Activated B cell treated with CpG ODN at 0.5 μM for 24 hours (primary cell): ENCODE measurements at places on chromosomes 2 and 18.
A peak's percentile ranks its signal among the peaks of the same experiment; 100 is the strongest.

GRCh38 chr2:1990151-1990589 is 245.9 kb upstream of the PXDN start:
- no peak for DNase-seq

- DNase-seq: no peak
Observed at GRCh38 chr2:100012561-100012960, 129.8 kb downstream of the AFF3 start.

GRCh38 chr2:45874344-45874743 is 222.9 kb downstream of the PRKCE start:
- no peak for DNase-seq

DNA sequence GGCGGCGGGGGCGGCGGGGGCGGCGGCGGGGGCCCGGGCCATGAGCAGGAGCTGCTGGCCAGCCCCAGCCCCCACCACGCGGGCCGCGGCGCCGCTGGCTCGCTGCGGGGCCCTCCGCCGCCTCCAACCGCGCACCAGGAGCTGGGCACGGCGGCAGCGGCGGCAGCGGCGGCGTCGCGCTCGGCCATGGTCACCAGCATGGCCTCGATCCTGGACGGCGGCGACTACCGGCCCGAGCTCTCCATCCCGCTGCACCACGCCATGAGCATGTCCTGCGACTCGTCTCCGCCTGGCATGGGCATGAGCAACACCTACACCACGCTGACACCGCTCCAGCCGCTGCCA is 644 bp downstream of the ONECUT2 start:
- no peak for DNase-seq

DNA sequence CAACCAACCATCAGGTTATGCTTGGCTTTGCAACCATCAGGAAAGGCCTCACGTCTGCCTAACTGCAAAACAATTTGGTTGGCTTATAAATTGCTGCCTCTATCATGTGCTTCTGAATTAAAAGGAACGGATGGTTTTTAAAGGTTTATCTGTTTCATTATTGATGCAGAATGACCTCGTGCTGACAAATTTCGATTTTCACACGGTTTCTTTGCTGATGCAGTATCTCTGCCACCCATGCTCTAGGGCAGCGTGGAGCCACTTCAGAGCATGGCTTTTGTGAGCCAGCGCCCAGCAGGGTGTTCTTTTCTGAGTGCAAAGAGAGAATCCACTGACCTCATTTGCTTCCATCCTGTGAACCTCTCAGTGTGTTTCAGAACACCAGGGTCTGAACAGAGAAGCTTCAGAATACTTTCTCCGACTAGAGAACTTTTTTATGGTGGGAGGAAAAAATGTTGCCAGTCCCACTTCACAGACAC is 143.1 kb upstream of the L3MBTL4 start:
- no peak for DNase-seq

GRCh38 chr2:98468621-98469236 is 24.1 kb downstream of the INPP4A start:
- no peak for DNase-seq

DNA sequence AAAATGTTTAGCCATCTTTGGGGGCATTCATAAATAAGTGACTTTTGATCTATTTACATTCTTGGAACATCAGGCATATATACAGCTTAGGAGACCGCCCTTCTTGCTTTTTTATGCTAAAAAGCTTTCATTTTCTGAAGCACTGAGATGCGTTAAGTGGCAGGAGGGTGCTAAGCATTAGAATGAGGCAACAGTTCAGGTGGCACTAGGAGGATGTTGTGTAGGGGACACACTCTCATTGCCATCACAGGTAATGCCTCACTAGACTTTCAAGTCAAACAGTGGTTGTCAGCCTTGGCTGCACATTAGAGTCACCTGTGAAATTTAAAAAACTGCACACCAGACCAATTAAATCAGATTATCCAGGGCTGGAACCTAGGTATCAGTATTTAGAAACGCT is 39.1 kb downstream of the EHBP1 start:
- DNase-seq: no peak

DNA sequence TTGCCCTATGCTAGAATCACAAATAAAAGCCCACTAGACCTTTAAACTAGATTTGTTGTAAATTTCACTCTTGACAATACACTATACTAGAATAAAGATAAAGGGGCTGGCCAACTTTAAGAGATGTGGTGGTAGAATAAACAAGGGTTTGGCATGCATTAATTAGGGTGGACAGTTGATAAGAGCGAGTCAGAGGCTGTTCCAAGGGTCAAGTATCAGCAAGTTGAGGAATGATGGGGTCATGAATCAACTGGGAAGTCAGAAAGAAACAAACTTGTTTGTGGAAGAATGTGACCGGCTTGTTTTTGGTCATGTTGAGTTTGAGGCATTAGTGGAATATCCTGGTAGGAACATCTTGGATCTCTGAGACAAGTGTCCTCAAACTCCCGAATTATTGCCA is 398.3 kb upstream of the TNP1 start:
- DNase-seq: no peak

- no peak for DNase-seq
Observed at GRCh38 chr2:177285892-177286715, 21.6 kb upstream of the NFE2L2 start.

- DNase-seq: no peak
Observed at GRCh38 chr2:96547203-96547641, 10.7 kb downstream of the ARID5A start.

DNA sequence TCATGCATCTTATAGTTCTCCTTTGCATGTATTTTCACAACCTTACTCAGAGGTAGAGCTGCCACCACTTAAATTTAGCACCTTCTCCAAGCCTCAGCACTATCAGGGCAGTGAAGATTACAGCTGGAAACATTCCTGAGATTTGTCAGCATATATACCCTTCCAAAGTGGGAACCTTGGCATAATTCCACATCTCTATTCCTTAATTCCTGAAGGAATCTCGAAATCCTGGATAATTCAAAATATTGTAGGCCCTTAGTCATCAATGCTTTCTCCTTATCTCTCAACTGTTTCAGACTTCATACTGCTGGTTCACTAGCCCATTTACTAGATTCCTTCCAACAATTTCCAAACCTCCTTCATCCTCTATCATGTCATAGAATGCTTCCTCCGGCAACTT is 87.4 kb downstream of the ITSN2 start:
- DNase-seq: no peak

DNA sequence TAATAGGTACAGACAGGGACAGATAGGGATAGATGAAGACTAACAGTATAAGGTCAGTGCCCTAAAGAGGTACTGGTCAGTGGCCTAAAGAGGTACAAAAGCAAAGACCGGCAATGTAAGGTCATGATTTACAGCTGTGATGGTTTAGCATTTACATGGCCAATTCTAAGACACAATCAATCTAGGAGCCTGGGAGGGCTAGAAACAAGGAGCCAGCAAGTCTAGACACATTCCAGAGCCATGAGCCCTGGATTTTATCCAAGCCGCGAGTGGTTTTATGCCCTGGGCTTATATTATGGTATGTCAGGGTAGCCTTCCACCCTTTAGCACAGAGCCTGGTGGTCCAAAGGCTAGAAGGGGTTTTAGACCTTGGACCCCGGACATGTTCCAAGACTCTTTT is 124.2 kb downstream of the CBLN2 start:
- DNase-seq: no peak

DNA sequence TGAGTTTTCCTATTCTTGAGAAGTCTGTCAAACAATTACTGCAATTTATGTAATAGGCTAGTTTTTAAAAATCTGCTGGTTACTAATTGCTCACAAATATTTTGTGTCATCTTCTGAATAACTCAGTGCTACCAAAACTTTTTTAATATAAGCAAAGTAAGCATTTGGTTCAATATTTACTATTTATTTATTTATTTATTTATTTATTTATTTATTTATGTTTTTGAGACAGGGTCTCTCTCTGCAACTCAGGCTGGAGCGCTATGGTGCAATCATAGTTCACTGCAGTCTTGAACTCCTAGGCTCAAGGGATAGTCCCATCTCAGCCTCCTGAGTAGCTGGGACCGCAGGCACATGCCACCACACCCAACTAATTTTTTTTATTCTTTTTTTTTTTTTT is 60.4 kb upstream of the CDH20 start:
- no peak for DNase-seq

DNA sequence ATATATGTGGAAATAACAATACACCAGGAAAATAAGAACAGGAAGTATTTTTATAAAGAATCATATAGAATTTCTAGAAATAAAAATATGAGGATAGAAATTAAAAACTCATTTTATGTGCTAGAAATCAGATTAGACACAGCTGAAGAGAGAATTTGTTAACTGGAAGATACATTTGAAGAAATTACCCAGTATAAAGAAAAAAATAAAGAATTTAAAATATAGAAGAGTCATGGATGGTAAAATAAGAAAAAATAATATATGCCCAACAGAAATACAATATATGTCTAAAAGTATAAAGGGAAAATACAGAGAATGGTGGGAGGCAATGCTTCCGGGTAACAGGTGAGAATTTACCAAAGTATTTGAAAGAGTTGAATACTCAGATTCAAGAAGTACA is 539.9 kb downstream of the NR4A2 start:
- DNase-seq: no peak

- DNase-seq: no peak
Observed at GRCh38 chr2:11473659-11474433, 7.9 kb upstream of the E2F6 start.

DNA sequence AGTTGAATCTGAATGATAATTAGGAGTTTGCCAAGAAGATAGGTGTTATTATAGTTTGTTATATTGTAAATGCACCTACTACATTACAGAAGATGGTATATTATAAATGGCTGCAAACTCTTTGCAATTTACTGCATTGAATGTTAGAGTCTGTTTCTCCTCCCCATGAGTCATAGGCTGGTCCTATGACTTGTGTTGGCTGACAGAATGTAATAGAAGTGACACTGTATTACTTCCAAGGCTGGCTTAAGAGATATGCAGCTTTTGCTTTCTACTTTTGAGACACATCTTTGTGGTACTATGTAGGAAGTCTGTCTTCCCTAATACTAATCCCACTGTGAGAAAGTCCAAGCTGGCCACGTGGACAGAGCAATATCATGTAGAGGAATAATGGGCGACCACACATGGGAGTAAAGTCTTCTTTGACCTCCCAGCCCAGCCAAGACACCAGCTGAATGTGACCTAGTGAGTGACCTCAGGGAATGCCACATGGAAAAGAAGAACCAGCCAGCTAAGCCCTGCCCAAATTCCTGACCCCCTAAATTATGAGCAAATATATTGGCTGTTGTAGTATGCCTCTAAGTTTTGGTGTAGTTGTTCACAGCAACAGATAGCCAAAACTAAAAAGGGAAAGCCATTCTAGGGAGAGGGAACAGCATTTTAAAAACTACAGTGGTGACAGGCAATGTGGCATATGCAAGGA is 6.8 kb upstream of the DDX1 start:
- DNase-seq: no peak

DNA sequence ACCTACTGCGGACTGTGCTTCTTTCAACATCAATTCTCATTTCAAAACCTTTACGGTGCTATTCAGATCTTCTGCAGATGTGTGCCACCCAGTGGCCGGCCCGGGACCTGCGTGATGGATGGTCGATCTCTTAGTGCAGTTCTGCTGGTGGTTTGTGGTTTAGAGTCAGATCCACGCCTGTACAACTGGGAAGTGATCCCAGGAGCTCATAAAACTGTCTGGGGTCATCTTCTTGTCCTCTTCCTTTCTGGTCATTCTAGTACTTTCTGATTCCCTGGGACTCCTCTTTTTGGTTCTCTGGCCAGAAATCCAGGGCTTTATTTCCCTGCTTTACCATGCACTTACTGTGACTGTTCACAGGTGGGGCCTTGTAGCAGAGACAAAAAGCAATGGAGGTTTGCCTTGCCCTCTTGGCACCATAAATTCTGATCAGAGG is 15.8 kb upstream of the SELENOI start:
- peak; percentile 66 for DNase-seq

DNA sequence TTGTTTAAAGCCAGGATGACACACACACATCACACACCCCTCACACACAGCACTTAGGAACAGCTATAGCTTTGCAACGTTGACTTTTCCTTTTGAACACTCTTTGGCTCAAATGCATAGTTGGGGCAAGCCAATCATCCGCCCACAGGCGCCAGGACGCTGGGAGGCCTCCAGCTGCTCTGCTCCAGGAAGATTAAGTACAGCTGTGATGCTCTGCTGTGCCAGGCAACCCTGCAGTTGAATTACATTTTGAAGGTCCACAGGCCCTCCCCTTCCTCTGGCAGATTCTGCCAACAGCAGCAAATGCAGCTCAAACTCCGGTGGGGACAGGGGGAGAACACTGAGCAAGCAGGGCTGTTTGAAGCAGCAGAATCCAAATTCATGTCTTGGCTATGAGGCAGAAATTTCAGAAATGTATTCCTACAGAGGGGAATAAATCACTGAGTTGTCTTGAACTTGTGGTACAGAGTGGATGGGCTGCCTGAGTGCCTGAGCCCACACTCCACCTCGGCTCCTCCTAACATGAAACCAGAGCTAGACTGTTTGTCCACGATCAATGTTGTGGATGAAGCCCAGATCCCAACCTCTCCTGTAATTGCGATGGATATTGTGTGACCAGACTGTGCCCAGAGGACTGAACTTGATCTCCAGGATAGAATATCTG is 86.5 kb upstream of the PPP1CB start:
- no peak for DNase-seq

DNA sequence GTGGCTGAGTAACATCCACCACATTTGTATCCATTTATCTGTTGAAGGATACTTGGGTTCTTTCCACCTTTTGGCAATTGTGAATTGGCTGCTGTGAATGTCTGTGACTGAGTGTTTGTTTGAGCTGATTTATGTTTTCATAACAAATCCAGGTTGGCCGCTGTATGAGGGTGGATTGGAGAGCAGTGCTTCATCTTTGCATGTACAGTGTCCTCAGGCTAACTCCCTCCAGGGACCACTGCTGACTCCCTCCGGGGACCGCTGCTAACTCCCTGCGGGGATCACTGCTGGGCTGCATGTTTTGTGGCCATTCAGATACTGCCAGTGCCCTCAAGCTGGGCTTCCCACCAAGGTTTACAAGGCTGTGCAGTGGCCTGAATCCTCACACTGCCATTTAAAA is 10.2 kb downstream of the BOK start:
- DNase-seq: no peak

DNA sequence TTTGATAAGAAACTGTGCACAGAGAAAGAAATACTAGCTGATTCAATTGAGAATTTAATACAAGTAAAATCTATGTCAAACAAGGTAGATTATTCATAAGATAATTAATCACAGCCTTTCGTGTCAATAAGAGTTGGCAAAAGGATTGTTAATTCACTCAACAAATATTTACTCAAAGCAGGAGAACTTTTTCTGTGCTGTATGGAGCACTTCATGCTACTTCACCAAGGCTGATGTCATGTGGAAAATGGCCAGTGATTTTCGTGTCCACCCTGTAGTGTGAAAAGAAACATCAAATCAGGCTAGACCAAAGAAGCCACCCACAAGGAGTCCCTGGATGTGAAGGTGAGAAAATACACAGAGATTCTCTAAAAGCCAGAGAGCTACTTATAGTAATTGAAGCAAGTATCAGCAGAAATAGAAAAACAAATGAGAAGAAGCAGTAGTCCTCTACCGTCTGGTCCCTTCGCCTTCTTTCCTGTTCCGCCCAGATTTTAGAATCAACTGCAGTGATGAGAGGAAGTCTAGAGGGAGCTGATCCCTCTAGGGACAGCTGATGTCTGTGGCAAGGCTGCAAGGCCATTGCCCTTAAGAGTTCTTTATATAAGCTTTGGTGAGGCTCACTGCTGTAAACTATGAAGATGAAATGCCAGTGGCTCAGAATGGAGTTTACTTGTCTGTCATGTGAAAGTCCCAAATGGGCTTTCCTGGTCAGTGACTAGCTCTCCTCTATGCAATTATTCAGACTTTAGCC is 201.3 kb upstream of the APCDD1 start:
- no peak for DNase-seq

GRCh38 chr2:163459986-163460385 is 275.8 kb downstream of the FIGN start:
- no peak for DNase-seq
